Esophagus squamous epithelium (tissue), 5 donors: ENCODE measurements at places on chromosomes 6 and 20. TPM values are rescaled to one million over a fixed set of nuclear protein-coding genes. Genes with fewer than 3 reads are reported as not detected.

DNA sequence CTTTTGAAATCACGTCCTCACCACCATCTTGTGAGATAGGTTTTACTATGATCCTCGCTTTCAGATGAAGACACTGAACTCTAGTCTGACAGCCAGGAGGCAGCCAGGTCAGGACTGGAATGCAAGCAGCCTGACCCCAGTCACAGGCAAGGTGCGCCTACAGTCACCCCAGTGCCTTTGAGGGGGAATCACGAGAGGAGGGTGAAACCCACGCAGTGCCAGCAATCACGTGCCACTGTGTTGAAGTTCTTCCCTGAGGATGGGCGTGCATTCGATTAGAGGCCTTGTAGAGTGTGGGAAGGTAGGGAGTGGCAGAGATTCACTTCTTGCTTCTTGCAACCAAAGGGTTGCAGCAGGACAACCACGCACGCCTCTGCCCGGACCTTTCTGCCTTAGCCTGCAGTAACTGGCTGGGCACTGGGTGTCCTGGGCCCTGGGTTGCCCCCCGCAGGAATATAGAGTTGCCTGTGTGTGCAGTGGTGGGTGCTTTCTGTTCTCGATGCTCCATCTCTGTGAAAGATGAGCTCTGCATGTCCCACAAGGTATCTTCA is 33.7 kb upstream of the IRF4 start:
- no peak for DNase-seq

- no peak for DNase-seq
These were observed 158.0 kb upstream of the TCF21 start for GRCh38 chr6:133730881-133731280.

The CRISP3 gene
- total RNA-seq: 74.0 TPM

The PBOV1 gene
- total RNA-seq: not detected

The MRPS18B gene
- total RNA-seq: 31.0 TPM

The TRIM15 gene
- not detected for total RNA-seq

DNA sequence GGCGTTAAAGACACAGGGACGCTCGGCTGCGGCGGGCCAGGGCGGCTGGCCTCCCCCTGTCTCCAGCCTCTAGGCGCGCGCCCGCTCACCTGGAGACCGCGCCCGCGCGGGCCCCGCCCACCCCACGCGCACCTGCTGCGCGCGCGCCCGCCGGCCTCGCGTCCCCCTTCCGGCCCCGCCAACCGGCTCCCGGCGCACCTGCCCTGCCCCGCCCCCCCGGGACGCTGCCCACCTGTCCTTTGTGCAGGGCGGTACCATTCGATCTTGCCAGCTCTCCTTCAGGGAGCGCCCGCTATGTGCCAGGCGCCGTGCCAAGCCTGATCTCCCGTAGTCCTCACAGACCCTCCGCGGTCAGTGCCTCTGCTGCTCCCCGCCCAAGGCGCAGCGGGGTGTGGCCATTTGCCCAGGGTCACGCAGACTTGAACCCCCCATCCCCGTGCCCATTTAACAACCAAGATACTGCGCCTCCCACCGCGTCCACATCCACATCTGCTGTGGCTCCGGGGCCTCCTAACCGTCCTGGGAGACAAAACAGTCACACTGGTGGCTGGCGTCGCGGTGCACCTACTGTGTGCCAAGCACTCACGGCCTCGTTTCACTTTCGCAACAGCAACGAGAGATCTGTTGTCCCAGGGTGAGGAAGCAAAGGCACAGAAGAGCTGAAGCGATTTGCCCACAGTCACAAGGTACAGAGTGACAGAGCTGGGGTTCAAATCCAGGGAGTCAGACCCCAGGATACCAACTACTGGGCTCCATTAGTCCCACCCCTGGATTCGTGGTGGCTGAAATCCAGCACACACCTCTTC is 48.1 kb downstream of the NOL4L start:
- DNase-seq: no peak

- no peak for DNase-seq
These were observed 674.5 kb downstream of the HDGFL1 start for GRCh38 chr6:23243854-23244253.

- no peak for DNase-seq
These were observed 48.1 kb upstream of the NAA20 start for GRCh38 chr20:19969106-19969505.

DNA sequence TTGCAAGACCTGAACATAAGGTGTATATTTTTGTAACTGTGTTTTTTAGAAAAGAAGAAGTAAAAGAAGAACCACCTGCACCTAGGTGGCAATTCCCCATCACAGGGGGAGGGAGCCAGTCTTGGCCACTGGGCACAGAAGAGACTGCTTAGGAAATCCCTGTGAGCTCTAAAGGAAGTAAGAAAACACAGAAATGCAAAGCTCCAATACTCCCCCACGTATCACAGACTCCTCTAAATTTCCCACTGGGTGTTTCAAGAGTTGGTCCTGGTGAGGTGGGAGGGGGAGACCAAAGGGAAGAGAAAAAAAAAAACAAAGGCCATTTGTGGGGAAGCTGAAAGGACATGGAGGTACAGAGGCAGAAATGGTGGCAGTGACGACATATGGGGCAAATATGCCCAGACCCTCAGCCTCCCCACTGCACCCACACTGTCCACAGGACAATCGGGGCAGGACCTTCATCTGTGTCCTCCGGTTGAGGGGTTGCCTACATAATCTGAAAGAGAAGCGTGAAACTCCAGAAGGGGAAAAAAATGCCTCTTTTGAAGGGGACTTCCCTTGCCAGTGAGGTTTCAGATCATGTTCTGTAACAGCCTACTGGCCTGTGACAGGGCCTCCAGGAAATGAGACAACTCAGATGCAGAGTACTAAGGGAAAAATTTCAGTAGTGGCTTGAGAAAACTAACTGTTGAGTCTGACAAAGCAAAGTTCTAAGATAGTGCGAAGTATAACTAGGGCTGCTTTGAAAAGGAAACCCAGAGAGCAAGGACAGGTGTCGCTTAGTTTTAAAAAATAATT is 226.2 kb upstream of the MARCKS start:
- DNase-seq: no peak

The NMBR gene
- not detected for total RNA-seq

DNA sequence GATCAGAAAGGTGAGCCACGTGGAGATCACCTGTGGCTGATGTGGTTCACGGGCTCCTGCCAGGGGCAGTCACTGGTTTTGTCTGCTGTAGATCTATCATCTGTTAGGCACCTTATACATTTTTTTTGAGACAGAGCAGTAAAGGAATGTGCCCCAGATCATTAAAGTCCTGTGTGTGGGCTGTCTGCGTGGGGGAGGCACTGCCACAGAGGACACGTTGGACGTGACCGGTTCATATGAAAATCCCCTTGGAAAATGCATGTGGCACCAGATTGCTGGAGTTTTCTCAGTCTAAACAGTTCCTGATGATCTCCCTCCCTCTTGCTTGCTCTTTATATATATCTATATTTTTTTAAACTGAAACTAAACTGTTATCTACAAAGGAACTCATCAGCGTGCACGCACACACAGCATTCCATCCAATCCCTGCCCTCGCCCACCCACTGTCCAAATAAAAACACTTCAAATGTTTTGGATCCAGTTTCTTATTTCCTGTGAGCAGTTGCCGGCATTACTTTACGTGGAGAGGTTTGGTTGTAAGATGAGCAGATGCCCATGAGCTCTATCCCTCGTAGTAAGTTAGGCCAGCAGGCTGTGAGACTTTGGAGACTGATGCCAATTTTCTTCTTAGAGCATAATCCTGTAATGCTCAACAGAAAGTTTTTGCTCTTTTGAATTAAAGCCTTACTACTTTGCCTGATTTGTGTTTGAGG is 161.6 kb upstream of the EXOC2 start:
- no peak for DNase-seq

The GINS1 gene
- total RNA-seq: 3.4 TPM

DNA sequence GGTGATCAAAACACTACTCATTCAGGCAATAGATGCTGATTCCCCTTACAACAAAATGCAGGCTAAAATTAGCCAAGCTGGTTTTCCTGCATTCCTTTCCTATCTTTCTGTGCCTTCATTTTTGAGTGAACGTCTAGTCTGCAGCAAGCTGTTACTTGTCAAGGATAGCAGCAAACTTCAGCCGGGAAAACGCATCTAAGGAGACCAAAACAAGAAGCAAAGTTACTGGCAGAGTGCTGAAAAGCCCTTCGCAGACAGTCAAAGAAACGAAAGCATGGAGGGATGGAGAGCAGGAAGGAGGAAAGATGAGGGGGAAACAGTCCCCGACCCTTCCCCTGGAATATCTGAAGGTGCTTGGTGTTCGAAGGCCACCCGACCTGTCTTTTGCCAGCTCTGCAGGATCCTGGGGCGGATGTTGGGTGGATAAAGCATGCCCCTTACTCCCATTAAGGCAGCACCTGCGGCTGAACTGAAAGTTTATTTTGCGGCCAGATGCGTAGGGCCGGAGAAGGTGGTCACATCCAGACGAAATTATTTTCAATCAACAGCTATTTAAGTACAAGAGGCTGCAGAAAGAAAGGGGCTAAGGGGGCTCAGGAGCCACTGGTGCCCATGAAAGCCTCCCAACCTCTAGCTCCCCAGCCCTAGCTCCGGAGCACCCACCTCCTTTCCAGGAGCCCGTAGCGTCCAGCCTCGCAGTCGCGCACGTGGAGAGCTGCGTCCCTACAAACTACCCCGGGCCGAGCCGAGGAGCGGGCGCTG is 538 bp downstream of the FERMT1 start:
- DNase-seq: no peak

The HLA-DMA gene
- total RNA-seq: 4.7 TPM

DNA sequence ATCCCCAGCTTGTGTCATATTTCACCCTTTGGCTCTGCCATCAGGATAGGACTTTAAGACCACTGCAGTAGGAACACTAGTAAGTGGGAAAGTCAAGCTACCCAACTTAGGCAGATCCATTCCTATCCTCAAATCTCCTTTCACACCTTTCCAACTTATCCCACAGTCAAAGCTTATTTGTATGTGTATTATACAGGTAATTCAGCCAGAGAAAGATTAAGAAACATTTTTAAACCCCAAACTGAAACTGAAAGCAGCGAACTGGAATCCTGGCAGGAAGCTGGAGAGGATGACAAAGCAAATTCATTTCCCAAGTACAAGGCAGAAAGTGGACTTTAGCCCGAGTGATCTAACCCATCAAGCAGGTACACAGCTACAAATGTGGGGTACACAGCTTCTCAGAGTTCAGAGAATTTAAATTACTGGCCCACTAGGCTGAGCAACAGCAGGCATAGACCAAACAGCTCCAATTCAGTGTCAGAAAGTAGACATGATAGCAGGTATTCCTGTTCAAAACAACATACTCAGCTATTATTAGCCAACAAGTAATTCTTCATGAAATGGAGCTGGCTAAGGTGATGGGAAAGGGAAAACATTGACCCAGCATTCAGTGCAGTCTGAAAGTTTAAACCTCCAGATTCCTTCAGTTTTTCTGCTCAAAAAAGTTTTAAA is 39.1 kb downstream of the ILRUN start:
- no peak for DNase-seq

DNA sequence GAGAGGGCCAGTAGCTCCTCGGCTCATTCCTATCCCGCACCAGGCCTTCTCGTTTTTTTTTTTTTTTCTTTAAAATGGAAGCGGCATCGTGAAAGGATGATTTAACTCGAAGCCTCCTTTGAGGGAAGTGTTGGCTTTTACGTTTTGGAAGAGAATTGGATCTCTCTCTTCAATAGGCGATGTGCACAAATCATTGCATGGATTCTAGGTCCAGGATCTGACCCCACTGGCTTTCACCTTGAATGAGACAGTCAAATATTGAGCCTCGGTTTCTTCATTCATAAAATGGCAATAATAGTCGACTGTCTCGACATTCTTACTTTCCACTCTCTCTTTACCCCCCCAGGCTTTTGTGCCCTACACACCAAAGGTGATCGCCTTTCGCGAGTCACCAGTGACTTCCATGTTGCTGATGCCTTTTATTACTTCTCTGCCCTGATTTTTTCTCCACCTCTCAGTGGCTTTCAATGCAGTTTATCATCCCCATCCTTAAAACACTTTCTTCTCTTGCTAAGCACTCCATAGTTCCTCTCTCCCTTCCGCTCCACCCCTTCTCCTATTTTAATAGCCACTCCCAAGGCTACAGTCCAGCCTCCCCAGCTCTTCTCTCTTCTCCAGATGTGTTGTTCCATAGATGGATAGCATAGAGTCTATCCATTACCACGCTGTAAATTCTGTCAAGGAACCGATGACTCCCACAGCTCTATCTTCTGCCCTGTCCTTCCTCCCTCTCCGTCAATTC is 473 bp upstream of the DTNBP1 start:
- no peak for DNase-seq

The PAX1 gene
- total RNA-seq: not detected

The TASP1 gene
- total RNA-seq: 7.7 TPM
